ENCODE measurements at places on chromosomes 16 and 17.

DNA sequence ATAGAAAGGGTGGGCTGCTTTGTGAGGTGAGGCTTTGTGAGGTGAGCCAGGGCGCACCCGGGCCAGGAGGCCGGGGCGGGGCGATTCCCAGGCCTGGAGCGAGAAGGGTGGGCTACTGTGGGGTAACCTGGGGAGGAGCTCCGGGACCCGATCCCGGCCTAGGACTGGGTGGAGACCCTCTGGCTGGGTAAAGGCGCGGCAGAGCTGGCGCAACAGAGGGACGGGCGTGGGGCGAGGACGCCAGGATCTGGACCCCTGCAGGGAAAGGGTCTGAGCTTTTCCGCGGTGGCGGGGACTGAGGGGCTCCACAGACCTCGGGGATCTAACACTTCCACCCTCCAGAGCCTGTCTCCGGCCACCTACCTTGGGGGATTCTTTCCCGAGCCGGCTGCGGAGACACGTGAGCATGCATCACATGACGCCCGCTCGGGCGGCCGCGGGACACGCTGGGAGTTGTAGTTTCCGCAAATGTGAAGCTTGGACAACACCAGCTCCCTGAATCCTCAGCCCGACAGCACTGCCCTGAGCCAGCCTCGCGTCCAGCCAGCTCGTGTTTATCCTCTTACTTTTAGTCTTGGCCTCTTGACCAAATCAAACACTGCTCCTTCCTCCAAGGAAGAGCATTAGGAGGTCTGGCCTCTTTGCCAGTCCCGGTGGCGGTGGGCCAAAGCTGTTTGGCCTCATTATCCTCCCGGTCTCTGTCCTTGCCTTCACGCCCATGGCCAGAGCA lies at the start of gene SLC38A7:
SLC38A7 (minus strand) TSS at position 417 of the 730 bp plus-strand sequence. CDS start 4,644 bp downstream, outside the sequence.
- peak; percentile 57 for DNase-seq

DNA sequence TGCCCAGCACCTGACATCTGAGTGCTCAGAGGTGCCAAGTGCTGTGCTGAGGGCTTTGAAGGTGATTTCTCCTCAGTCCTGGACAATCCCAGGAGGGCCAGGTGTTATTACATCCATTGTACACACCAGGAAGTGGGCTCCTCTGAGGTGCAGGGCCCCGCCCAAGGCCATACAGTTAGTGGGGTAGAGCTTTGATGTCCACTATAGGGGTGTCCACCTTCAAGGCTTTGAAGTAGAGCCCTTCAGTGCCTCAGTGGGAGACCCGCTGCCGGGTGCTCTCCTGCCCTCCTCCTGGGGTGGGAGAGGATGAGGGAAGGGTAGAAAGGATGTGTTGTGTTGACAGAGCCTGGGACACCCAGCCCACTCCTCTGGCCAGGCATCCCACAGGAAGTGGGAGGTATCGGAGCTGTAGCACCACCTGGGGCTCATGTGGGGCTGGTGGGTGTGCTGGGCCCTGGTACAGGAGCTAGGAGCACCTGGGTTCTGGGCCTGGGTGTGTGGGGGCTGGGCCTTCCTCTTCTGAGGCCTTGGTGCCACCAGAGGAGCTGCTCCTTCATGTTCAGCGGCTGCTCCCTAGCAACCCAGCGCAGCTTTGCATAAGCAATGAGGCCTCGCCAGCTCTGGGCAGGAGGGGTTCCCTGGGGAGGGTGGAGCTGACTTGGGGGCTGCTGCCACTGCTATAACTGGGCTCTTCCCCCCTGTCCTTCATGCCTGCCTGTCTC lies 7.4 kb downstream of the LASP1 start:
- DNase-seq = no peak

DNA sequence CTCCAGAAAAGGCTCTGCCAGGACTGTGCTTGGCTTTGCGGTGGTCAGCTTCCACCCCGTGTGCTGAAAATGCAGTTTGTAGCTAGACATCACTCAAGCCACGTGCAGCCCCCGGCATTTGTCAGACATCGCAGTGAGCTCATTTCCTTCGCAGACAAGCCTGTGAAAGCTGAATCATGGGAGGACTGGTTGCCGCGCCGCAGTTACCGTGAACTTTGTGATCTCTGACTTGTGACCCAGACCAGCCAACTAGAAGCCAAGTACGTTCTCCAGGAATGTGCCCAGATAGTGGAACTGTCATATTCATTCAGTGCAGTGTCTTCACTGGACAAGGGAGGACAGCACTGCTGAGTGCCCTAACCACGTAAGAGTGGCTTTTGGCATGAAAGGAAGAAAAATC lies 58.1 kb downstream of the NDE1 start:
- DNase-seq = no peak

GRCh38 chr17:8417806-8418205 lies 17.9 kb upstream of the NDEL1 start:
- DNase-seq = no peak

DNA sequence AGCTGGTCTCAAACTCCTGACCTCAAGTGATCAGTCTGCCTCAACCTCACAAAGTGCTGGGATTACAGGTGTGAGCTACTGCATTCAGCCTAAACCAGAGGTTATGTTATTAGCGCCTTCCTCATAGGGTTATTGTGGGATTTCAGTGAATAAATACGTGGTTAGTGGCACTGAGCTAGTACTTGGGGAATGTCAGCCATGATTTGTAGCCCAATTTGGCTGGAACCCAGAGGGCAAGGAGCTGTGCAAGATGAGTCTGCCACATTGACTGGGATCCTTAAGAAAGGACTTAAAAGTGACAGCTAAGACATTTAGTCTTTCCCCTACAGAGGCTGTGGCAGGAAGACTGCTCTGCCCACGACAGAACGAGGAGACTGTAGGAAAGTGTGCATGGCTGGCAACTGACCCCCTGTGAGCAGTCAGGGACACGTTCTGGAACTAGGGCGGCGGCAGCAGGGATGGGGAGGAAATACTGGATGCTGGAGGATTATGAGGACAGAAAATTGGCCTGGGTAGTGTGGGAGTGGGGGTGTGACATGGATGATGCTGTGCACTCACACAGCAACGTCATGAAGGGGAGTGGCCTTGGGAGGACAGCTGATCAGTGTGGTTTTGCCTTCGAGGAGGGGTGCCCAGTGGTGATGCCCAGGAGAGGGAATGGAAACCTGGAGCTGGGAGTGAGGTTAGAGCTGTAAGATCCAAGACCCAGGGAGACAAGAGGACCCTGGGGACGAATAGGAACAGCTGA lies 14.6 kb downstream of the ATP5PD start:
- DNase-seq = no peak

DNA sequence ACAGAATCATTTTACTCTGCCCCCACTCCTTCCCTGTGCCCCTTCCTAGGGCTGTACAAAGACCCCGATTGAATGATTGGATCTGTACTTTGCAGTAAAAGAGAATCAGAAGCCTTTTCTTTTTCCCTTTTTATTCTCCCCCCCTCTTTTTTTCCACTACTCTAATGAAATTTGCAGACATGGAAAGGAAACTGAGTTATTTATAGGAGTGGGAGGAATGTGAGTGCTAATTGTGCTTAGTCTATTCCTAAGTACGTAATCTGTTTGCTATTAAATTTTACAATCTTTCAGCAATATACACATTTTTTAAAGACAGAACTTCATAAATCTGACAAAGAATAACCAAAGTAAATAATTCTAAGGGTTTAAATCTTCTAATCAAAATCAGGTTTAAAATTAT lies 314.3 kb downstream of the MAP2K6 start:
- no peak for DNase-seq

GRCh38 chr17:1515640-1516387 lies 598 bp downstream of the INPP5K start:
- peak; percentile 83 for DNase-seq

GRCh38 chr17:39623356-39623950 lies 3.3 kb upstream of the PPP1R1B start:
- DNase-seq = no peak

DNA sequence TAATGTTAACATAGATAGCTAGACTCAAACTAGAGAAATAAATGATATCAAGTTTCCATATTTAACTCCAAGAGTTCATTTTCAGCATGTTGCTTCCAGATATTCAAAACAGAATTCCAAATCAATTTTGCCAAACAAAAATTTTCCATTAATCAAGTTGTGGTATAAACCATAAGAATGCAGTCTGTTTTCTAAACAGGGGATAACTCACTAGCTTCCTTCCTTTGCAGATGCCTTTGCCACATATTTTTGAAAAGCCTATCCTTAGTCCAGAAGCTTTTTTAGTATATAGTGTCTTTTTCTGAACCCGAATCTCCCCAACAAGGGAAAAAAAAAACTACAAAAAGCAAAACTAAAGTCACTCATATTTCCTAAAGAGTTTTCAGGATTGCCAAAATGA lies 61.5 kb downstream of the HELZ start:
- no peak for DNase-seq

DNA sequence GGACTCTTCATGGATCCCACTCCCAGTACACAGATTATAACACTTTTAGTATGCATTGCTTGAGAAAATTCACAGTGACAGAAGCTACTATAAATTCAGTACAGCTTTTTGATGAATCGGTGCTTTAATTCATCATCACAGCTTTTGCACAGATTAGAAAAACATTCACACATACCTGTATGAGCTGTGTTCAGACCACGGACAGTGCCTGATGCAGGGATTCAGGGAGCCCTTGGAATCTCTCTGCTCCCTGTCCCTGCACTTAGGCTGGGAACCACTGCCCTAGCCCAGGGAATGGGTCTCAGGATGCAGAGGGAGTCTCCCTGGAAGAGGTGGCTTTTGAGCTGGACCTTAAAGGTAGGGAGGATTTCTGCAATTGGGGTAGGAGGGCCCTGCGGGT lies 13.9 kb downstream of the TBKBP1 start:
- DNase-seq = no peak

DNA sequence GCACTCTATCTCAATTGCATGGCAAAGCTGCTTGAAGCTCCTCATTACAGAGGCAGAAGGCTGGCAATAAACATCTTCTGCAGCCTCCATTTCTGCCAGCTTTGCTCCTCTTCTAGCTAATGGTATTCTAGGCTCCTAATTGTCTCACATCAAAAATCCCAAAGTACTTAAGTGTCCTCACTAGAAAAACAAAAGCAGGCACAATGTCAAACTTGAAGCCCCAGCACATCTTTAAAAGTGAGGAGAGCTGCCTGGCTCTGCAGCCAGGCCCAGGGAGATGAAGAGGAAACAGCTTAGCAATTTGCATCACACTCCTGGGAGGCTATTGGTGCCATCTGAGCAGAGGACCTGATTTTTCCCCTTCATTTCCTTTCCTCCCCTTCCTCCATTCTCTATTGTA lies 197.1 kb downstream of the KCNJ2 start:
- DNase-seq = no peak

DNA sequence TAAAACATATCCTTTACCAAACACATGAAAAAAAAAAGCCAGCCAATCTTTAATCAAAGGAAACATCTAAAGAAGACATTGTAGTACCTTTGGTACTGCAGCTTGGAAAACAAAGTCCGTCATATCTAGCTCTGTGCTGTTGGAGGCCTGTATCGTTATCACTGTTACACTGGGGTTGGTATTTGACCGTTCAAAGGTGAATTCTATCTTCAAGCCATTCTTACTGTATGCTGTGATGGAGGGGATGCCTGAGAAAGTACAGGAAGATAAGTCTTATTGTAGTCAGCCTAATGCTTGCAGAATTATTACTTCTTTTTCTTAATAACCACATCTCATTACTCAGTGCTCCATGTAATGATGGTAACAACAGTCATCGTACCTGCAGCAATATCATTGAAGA lies 14.4 kb upstream of the PHLPP2 start:
- no peak for DNase-seq

- no peak for DNase-seq
Measured at GRCh38 chr17:48995974-48996721, 1.0 kb upstream of the IGF2BP1 start.

Data from smooth muscle cell of the brain vasculature (primary cell).